ENCODE measurements at places on chromosomes 11 and 22.

- DNase-seq = peak; percentile 60
Measured at GRCh38 chr22:41563051-41563711, 2.4 kb downstream of the CSDC2 start.

GRCh38 chr22:24046024-24046423 lies 34.9 kb downstream of the CABIN1 start:
- no peak for DNase-seq

- no peak for DNase-seq
Measured at GRCh38 chr11:105227363-105227762, 87.8 kb upstream of the CARD18 start.

GRCh38 chr11:126281245-126281644 lies 1.6 kb upstream of the TIRAP start:
- no peak for DNase-seq

- DNase-seq = no peak
Measured at GRCh38 chr22:26170112-26170492, 840 bp downstream of the SEZ6L start.

DNA sequence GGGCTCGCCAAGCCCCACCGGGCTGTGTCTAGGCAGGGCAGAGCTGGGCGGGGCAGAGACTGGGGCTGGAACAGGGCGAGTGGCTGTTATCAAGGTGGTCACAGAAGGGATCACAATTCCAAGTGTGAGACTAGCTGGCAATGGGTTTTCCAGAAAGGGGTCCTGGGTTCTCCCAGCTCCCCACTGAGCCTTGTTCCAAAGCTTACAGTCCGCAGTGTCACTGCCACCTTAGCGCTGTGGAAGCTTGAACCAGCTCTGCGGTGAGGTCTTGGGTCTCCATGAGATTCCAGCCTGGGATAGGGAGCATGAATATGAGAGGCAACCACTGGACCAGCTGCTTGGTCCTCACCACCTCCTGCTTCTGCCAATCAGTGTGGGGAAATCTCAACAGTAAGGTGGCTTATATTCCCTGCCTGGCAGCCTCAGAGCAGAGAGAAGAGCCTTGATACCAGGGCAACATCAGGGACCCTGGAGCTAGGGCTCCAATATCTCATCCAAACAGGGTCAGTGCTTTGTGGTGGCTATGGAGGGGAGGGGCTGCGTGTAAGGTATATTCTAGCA lies 831 bp downstream of the CD44 start:
- no peak for DNase-seq

DNA sequence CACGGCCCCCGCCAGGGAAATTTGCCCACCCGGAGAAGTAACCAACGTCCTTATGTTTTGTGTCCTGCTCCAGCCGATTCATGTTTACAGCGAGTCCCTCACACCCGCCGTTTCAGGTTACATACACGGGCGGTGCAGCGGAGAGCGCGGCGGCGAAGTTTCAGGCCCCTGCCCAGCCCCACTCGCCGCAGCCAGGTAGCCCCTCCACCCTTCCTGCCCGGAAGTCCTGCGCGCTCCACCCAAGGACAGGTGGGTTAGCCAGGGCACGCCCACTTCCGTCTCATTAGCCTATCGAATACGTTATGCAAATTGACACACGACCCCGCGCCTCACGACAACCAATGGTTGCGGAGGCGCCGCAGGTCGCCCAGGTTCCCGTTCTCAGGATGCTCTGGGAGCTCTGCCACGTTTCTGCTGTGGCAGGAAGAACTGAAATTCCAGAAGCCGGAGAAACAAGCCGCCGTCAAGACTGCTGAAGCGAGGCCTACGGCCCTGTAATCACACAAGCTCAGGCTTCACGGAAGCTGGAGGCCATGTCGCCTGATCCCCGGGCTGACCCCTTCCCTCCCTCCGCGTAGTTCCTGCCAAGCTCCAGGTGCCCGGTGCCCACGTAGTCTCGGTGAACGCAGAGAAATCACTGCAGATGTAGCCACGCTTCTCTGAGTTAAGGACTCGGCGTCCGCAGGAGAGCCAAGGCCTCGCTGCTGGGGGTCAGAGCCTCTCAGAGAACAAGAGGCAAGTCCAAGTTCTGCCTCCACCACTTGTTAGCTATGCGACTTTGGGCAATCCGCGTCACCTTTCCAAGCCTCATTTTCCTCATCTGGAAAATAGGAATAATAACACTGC lies 22.4 kb upstream of the MYH9 start:
- no peak for DNase-seq

DNA sequence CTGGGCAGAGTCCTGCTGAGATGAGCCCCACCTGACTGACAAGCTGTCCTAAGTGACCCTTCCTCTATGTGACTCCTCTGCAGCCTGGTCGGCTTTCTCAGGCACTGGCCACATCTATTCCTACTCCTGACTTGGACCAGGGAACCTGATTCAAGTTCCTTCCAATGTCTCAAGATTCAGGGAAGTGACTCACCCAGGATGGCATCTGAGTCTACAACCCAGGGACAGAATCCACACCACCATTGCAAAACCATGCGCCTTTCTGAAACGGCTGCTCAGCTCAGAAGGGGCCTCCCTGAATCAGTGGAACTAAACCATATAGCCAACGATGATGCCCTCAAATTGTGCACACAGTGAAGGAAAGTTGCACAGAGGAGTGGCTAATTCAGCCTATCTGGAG lies 63.9 kb upstream of the CSNK2A3 start:
- no peak for DNase-seq

- DNase-seq = no peak
Measured at GRCh38 chr22:50665738-50666137, 6.9 kb upstream of the SHANK3 start.

GRCh38 chr11:128190312-128190711 lies 397.0 kb downstream of the ETS1 start:
- no peak for DNase-seq

Data from K562 (cell line).